ENCODE measurements at places on chromosomes 2 and 18.

DNA sequence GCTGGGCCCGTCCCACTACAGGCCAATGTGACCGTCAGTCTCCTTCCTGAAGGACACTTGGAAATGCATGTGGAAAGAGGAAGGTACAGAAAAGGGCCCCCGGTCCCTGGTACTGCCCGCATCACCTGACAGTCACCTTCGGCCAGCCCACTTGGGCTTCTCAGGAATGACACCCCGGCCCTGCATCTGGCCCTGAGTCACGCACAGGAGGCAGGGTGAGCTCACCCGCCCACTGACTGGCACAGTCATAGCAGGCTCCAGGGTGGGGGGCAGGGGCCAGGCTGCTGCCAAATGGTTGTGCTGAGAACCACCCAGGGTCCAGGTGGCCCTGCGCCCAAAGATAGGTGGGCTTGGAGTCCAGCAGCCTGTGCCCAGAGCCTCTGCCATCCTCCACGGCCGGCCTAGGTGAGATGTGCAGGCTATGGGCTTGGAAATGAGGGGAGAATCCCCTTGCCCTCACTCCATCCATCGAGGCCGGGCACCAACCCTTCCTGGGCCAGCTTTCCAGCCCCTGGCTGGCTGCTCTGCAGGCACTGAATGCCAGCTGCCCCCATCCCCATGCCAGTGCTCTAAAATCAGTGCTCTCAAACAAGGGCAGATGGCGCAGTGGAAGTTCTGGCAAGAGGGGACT, 14.1 kb downstream of the EMX1 start:
- no peak for DNase-seq

GRCh38 chr2:84904717-84905174, 710 bp upstream of the TMSB10 start:
- peak; percentile 59 for DNase-seq

DNA sequence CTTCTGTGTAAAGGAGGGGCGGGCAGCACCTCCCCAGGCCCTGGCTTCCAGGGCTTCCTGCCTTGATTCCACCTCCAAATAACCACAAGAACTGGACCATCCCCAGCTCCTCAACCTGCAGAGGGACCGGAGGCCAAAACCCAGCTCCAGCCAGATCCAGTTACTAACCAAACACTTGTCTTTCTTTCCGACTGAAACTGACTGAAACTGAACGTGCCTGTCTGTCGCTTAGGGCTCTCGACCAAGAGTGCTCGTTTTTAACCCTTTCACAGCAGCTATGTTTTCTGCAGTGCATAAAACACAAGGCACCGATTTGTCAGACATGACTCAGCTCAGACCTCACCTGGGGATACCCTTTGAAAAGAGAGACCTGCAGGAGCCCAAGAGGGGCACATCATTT, 249.9 kb upstream of the SIX2 start:
- DNase-seq: no peak

- DNase-seq: no peak
These were observed 2.1 kb downstream of the TFCP2L1 start for GRCh38 chr2:121282800-121283385.

- no peak for DNase-seq
These were observed 130.2 kb upstream of the ID2 start for GRCh38 chr2:8551622-8552074.

- no peak for DNase-seq
These were observed 1415.8 kb upstream of the CELF4 start for GRCh38 chr18:38981389-38981788.

GRCh38 chr2:222427646-222428301, 3.4 kb downstream of the SGPP2 start:
- DNase-seq: no peak

GRCh38 chr2:139885921-139886498, 1105.8 kb upstream of the NXPH2 start:
- no peak for DNase-seq

- peak; percentile 22 for DNase-seq
These were observed 383.3 kb downstream of the MTX2 start for GRCh38 chr2:176652300-176653182.

DNA sequence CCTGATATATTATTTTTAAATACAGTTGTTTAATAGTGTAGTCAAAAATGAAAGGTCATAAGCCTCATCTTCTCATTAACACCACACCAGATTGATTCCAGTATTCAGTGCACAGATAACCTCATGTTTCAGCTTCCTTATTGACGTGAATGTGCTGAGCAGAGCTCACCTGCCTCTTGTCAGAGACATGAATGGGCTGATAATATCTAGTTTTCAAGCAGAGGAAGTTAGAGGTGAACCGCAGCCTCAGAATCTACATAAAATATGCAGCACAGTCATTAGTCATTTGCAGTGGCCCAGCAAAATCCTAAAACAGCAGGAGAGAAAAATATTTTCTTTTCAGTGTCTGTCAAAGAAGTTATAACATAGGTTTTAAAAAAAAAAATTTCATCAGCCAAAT, 216.2 kb downstream of the GBX2 start:
- DNase-seq: no peak

- DNase-seq: no peak
These were observed 823.2 kb upstream of the ID2 start for GRCh38 chr2:7858624-7859023.

- no peak for DNase-seq
These were observed 101.4 kb downstream of the COLEC12 start for GRCh38 chr18:398935-399630.

- no peak for DNase-seq
These were observed 260.3 kb downstream of the AFF3 start for GRCh38 chr2:99881901-99882591.

DNA sequence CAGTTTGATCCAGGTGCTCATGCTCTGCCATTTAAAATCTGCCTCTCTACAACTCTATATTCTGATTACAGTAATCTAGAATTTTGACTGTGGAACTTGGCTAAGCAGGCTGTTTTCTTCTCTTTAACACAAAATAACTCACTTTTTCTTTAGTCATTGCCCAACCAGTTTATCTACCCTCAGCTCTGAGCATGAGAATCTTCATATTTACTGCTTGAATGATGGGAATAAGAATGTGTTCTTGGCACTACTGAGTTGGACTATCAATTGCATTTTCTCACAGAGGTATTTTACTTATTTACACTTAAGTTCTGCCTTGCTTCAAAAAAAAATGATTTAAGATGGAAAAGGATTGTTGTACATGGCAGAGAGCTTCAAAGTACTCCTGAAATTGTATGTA, 301.1 kb downstream of the CCDC85A start:
- DNase-seq: no peak

- no peak for DNase-seq
These were observed 96.5 kb downstream of the CCDC93 start for GRCh38 chr2:117917223-117917917.

Measured in CD4-positive, alpha-beta T cell treated with Interleukin-17A for 4 hours (primary cell).